Endothelial cell of umbilical vein (primary cell): ENCODE measurements at places on chromosomes 1 and 21. TPM values are rescaled to one million over a fixed set of nuclear protein-coding genes. Genes with fewer than 3 reads are reported as not detected.

PRAMEF27 gene
- not detected in 2 replicates for total RNA-seq

CFHR2 gene
- not detected in 2 replicates for total RNA-seq

PROX1 gene
- total RNA-seq: 3.3 and 4.0 TPM in 2 replicates

TNFRSF25 gene
- total RNA-seq: 33.9 and 48.7 TPM in 2 replicates

OPRD1 gene
- not detected in 2 replicates for total RNA-seq
